ENCODE measurements at places on chromosomes 2 and 18.

GRCh38 chr2:37614061-37614738 lies 57.2 kb downstream of the CDC42EP3 start:
- DNase-seq: no peak

GRCh38 chr2:2021995-2022394 lies 277.7 kb upstream of the PXDN start:
- no peak for DNase-seq

DNA sequence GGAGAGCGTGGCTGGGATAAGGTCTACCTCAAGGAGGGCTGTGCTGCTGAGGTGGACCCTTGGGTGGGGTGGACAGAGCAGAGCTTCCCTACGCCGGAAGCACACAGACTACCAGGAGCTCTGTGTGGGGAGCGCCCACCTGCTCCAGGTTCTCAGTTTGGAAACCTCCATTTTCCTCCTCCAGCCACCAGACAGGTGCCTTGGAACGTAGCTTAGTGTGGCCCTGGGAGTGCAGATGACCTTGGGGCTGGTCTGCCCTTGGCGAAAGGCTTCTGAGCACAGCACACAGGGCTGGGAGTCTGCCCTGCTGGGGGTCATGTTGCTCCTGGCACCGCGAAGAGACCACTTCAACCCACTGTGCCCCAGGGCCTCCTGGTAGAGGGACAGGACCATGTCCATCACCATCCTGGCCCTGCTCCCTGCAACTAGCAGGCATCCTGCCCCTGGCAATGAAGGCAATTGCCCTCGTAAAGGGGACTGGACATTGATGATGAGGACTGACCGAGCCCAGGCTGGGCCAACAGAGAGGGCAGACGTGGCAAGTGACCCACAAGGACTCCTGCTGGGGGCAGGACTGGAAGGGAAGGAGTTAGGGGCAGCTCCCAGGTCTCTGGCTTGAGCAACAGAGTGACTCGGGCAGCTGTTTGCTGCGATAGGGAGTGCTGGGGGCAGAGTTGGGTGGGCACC lies 214.7 kb downstream of the CYP26B1 start:
- DNase-seq: no peak

GRCh38 chr18:50558948-50559751 lies 737 bp upstream of the MAPK4 start:
- no peak for DNase-seq

- no peak for DNase-seq
These were observed 208.0 kb downstream of the TPGS2 start for GRCh38 chr18:36620788-36621187.

- no peak for DNase-seq
These were observed 2.1 kb upstream of the GALNT3 start for GRCh38 chr2:165796129-165796528.

- DNase-seq: no peak
These were observed 22.3 kb downstream of the INO80D start for GRCh38 chr2:206063635-206064034.

DNA sequence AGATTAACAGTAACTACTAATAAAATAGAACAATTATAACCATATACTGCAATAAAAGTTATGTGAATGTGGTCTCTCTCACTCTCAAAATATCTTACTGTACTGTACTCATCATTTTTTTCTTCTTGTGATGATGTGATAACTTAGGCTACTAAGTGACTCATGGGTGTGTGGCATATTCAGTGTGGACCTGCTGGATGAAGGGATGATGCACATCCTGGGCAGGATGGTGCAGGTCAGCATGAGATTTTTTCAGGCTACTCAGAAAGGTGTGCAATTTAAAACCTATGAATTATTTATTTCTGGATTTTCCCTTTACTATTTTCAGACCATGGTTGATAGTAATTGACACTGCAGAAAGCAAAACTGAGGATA lies 90.7 kb downstream of the NCKAP5 start:
- no peak for DNase-seq

DNA sequence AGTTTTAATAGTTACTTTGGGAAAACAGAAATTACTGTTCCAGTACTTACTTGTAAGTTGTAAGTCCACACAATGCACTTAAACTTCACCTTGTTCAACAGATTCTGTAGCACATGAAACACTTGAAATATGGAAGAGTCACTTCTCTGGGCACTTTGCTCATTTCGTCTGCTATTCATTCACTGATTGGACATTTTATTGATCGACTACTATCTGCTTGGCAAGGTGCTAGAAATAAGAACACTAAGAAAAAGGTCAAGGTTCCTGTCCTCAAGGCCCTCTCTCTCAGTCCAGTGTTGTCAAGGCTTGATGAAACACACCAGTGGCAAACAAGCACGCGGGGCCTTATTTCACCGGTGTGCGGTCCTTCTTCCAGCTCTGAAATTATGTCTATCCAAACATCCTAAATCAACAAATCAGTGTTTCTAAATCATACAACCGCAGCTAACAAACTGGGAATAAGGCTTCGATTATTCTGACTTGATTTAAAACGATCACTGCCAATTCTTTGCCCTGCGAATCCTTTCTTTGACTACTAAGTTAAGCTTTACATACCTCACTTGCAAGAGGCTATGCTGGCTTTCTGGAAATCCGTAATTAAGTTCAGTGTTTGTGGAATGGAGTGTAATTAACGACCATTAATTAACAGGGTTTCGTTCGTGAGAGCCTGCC lies 780 bp upstream of the ITGAV start:
- no peak for DNase-seq

GRCh38 chr18:10526561-10526949 lies 728 bp downstream of the NAPG start:
- no peak for DNase-seq

GRCh38 chr2:14749884-14750283 lies 117.4 kb downstream of the LRATD1 start:
- DNase-seq: no peak

DNA sequence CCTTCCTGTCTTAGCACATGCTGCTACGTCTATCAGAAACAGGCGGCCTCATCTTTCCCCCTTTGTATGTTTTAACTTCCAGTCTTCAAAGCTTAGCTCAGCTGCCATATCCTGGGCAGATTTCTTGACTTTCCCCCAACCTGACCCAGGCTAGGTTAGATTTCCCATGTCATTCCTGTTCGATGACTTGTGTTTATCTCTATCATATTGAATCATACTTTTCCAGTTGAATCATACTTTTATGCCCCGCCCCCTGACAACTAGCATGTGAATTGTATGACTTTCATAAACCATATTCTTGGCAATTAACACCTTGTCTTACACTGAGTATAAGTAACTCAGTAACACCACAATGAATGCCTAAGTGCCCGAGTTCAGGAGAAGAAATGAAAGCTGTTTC lies 128.3 kb downstream of the CYRIA start:
- no peak for DNase-seq

DNA sequence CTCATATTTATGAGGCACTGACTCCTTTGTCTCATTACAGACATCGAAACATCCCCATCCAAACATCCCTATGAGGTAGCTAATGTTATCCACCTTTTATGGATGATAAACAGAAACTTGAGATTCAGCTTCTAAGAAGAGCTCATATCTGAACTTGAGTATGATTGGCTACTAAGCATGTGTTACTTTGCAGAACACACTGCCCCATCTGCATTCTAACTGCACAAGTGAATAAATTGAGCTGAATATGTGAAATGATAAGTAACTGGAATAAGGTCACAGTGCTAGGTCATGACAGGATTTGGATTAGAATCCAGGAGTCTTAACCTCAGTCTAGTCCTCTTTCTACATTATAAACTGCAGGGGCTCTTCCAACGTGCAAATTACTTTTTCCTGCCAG lies 172.7 kb downstream of the SETBP1 start:
- DNase-seq: no peak

- no peak for DNase-seq
These were observed 218.6 kb downstream of the SH3RF3 start for GRCh38 chr2:109347626-109348025.

GRCh38 chr2:42385225-42385624 lies 24.2 kb upstream of the COX7A2L start:
- DNase-seq: no peak

DNA sequence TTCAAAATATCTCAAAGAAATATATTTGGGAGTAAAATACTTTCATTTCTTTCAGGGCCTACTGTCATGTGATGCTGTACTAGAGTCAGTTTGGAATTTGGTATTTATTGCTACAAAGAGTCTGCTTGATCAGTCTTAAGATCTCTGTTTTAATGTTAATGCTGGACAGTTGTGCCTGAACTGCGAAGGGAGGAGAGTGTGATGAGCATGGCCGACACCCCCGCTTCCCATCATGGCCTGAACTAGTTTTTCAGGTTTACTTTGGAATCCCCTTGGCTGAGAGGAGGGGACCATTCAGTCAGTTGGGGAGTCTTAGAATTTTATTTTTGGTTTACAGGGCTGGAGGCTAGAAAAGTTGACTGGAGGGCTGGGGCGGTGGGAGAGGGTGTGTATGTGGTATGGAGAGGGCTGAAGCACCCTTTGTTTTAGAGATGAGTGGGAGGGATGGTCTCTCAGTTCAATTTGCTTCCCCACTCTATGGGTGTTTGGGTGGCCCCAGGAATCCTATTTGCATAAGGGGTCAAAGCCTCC lies 20.9 kb upstream of the TEX44 start:
- no peak for DNase-seq

GRCh38 chr2:158808426-158808825 lies 13.3 kb downstream of the DAPL1 start:
- DNase-seq: no peak

GRCh38 chr2:110768591-110768990 lies 36.2 kb downstream of the ACOXL start:
- no peak for DNase-seq

- DNase-seq: no peak
These were observed 332.5 kb downstream of the PID1 start for GRCh38 chr2:228938629-228939028.

- DNase-seq: no peak
These were observed 65.2 kb downstream of the ZEB2 start for GRCh38 chr2:144454466-144455287.

GRCh38 chr2:26978061-26978596 lies 7.7 kb downstream of the MAPRE3 start:
- DNase-seq: no peak

DNA sequence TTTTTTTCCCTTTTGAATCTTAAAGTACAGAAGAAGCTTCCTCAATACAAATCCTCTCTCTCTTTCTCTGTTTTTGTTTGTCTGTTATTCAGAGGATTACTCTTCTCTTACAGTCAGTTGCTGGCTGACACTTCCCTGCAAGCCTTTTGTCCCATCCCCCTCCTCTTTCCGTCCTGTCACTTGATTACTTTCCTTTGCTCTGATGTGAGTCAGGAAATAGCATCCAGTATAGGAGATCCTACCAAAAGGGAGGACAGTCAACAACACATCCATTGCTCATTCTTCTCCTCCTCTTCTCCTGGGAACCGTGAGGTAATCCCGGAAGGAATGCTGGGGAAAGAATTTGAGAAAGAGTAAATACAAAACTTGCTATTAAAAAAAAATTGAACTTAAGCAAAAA lies 79.3 kb upstream of the SCN7A start:
- DNase-seq: no peak

- DNase-seq: no peak
These were observed 282.9 kb upstream of the RGPD4 start for GRCh38 chr2:107543793-107544192.

DNA sequence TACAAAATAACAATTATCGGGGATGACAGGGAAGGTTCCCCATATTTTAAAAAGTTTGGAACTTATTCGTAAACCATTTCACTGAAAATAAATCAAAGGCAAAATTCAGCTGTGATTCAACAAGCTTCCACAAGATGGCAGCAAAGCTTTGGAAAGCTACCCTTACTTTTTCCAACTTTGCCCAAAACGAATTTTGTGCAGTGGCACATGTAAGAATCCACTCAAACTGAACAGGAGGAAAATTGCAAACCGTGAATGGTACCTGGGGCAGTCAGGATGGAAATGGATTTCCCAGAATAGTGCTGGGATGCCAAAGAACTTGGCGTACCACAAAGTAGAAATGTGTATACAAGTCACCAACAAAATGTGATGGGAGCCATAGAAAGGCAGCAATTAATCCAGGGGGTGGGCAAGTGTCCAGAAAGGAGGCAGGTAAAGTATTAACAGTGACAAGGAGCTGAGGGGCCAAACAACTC lies 10.7 kb downstream of the RPL31 start:
- DNase-seq: no peak

DNA sequence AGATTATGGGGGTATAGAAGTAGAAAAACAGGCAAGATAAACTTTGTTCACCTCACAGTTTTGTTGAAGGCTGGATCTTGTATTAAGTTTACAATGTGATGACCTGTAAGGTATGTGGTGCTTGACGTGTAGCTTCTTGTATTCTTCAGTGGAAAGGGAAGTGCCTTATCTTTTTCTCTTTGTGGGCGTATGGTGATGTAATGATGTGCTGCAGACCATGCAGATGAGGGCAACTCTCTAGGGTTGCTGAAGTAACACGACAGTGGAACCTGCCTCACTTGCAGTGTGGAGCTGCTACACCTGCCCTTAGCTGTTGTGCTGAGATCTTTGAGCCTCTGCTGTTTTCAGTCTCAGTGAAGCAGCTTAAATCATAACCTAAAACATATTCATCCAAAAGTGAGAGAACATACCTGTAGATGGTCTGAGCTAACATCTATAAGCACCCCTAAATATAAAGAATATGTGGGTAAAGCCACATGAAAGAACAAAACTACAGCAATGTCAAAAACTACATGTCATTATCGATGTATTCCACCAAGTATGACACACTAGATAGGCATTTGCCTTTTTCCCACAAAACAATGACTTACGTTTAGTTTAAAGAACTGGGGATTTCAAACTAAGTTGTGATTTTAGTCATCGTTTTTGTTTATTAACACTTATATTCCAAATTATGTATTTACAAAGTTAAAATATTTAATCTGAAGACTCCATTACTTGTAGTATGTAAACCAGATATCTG lies 1144.1 kb downstream of the CNTNAP5 start:
- DNase-seq: no peak

DNA sequence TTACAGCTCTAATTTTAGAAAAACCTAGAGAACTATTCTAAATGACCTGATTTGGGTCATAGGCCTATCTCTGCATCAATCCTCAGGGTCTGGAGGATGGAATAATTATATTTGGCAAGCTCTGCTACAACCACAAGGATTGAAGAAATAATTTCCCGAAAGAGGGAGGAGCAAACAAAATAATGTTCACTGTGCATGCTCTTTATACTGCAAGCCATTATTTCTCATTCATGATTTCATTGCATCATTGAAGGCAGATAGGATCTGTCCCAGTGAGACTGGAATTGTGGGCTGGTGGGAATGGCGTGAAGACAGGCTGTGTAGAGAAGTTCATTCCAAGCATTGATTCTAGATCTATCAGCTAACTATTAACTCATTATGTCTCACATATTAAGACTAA lies 12.7 kb upstream of the MAPRE2 start:
- DNase-seq: no peak
